ENCODE measurements at places on chromosomes 4 and X. TPM values are rescaled to one million over a fixed set of nuclear protein-coding genes. Genes with fewer than 3 reads are reported as not detected.

The IL2RG gene
- 34.3 TPM for total RNA-seq

The FHIP1A gene
- 31.5 TPM for total RNA-seq

The XK gene
- 30.8 TPM for total RNA-seq

The HEPH gene
- total RNA-seq = 249 TPM

The UGT2B17 gene
- 4.1 TPM for total RNA-seq

The CT83 gene
- not detected for total RNA-seq

The SHISA3 gene
- 5.8 TPM for total RNA-seq

The F8A2 gene
- total RNA-seq = 13.0 TPM

The USP26 gene
- total RNA-seq = not detected

GRCh38 chrX:95536111-95536510 is 1148.5 kb upstream of the DIAPH2 start:
- DNase-seq = no peak

DNA sequence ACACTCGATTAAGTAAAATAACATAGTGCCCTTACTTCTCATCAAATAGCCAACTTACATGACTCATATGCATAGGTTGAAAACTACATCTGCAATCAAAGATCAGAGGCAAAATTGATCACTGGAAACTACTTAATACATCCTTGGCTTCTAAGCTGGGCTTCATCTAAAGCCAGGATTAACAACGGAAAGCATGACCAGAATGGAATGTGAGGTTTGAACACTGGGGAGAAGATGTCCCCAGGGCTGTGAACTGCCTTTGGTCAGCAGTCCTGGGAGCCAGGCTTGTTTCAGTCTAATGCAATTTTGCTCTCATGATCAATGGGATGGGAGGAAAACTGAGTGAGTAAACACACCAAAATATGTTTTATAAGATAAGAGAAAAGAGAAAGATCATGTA is 192.5 kb upstream of the TTC29 start:
- DNase-seq = no peak

- no peak for DNase-seq
These were observed 12.0 kb downstream of the EVC2 start for GRCh38 chr4:5696341-5696740.

- no peak for DNase-seq
These were observed 227.4 kb downstream of the MAPK10 start for GRCh38 chr4:86132468-86132867.

DNA sequence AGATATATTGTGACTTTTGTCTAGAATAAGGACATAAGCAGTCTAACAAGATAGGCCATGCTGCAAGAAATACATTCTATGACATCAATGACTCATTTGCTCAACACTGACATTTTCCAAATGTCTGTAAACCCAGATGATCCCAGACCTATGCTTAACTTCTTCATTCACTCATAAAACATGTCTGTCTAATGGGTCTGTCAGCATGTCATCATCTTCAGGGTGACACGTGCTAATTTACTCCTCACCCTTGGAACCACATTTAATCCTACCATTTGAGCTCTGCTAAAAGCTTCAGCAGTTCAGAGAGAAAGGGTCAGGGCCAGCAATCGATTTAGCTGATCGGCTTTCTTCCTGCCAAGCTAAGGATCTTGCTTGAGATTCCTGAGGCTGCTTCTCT is 109.4 kb upstream of the MAP3K15 start:
- no peak for DNase-seq

DNA sequence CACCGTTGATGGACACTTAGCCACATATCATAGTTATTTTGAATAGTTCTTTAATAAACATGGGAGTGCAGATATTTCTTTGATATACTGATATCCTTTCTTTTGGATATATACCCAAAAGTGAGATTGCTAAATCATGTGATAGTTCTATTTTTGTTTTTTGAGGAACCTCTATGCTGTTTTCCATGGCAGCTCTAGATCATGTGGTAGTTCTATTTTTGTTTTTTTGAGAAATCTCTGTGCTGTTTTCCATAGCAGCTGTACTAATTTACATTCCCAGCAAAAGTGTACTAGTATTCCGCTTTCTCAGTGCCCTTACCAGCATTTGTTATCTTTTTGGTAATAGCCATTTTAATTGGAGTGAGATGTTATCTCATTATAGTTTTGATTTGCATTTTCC is 3.6 kb downstream of the SH3BGRL start:
- no peak for DNase-seq

- DNase-seq = no peak
These were observed 255.4 kb downstream of the SPANXN1 start for GRCh38 chrX:145502670-145503069.

DNA sequence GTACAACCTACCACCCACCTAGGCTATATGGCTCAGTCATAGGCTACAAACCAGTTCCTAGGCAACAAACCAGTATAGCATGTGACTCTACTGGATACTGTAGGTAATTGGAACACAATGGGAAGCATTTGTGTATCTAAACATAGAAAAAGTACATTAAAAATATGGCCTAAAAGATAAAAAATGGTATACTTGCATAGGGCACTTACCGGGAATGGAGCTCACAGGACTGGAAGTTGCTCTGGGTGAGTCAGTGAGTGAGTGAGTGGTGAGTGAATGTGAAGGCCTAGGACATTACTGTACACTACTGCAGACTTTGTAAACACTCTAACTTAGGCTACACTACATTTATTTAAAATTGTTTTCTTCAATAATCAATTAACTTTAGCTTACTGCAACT is 139.2 kb upstream of the RBPJ start:
- DNase-seq = no peak

DNA sequence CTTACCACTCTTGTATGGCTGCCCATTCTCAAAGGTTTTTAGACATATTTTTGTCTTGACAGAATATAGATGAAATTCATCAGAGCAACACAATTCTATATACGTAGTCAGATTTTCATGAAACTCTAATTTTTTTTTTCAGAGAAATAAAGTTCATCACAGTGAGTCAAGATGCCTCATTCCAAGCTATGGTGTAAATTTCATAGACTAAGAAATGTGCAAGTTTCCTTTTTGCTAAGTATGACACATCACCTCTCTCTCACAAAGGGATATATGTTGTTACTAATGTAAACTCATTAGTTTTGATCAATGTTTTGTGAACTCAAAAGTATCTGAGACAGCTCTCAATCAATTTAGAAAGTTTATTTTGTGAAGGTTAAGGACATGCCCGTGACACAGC is 60.4 kb upstream of the ATXN3L start:
- DNase-seq = no peak

DNA sequence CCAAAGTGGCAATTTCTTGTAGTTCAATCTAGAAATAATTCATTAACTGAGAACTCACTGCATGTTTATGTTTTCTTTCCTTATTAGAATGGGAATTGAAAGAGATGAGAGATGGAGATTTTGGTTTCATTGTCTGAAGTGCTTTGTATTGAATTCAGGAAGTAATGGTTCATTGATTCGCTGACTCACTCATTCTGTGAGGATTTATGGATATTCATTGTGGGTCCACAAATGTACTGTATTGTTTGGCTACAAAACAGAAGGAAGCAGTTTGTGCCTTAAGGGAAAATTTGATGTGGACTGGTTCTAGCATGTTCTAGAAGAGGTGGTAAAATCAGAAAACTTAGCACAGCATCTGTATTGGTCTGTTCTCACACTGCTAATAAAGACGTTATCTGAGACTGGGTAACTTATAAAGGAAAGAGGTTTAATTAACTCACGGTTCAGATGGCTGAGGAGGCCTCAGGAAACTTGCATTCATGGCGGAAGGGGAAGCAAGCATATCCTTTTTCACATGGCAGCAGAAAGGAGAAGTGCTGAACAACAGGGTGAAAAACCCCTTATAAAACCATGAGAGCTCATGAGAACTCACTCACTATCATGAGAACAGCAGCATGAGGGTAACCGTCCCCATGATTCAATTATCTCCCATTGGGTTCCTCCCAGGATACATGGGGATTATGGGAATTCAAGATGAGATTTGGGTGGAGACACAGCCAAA is 132.3 kb upstream of the VCX3A start:
- DNase-seq = no peak

GRCh38 chr4:156958276-156959074 is 13.1 kb downstream of the PDGFC start:
- DNase-seq = no peak

- no peak for DNase-seq
These were observed 3.3 kb downstream of the ADGRL3 start for GRCh38 chr4:61203436-61203790.

- DNase-seq = peak; percentile 23
These were observed 7.0 kb downstream of the APLN start for GRCh38 chrX:129647418-129648410.

GRCh38 chr4:141335166-141335565 is 114.5 kb downstream of the ZNF330 start:
- no peak for DNase-seq

- no peak for DNase-seq
These were observed 295.9 kb downstream of the KCNIP4 start for GRCh38 chr4:21652508-21653231.

- no peak for DNase-seq
These were observed 164.2 kb upstream of the SLIT2 start for GRCh38 chr4:20087522-20087911.

- DNase-seq = no peak
These were observed 518 bp downstream of the TACR3 start for GRCh38 chr4:103719105-103719829.

- DNase-seq = no peak
These were observed 99.0 kb downstream of the ARSJ start for GRCh38 chr4:113880240-113881028.

DNA sequence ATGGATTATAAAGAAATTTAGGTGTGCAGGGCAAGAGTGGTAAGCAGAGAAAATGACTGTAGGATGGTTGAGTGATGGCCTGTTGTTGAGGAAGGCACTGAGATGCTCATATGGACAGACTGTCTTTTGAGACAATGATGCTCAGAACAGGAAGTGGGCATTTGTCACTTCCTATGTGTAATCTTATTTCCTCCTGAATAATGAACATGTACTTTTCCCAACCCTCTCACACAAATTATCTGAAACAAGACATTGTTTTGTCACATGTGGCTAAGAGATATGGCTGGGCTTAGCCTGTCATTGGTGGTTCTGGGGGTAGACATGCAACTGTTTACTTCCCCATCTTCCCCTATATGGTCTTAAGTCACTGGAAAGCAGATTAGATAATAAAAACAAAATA is 240.5 kb downstream of the CFAP47 start:
- no peak for DNase-seq

DNA sequence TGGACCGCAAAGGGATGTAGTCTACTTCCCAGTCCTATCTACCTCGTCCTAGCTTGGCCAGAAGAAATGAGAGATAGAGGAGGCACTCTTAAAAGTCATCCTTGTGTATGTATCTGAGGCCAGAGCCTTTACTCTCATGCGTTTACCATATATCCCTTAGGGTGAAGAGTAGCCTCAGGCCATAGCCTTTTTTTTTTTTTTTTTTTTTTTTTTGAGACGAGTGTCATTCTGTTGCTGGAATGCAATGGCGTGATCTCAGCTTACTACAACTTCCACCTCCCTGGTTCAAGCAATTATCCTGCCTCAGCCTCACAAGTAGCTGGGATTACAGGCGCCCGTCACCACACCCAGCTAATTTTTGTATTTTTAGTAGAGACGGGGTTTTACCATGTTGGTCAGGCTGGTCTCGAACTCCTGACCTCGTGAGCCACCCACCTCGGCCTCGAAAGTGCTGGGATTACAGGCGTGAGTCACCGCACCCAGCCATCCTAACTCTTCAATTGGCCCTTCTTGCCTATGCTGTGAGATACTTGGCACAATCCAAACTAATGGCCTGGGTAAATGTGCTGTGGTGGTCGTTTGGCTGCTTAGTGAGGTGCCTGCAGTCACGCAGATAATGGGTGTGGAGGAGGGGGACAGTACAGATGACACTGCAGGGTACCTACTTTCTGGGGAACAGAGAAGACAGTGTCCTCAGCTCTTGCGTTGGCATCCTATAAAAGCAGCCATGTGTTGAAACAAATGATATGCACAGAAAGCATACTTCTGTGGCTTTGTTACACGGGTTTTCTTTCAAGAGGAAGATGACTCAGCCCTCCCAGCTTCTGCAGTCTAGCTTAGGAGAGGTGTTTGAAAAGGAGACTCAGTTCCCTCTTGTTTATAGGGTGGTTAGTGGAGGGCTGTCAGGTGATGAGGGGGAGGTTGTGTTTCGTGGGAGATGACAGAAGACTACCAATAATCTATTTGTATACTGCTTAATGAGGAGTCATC is 10.4 kb upstream of the DGAT2L6 start:
- no peak for DNase-seq

GRCh38 chr4:149702414-149703293 is 113.0 kb downstream of the IQCM start:
- no peak for DNase-seq

GRCh38 chr4:73281982-73282381 is 23.4 kb upstream of the ANKRD17 start:
- no peak for DNase-seq

DNA sequence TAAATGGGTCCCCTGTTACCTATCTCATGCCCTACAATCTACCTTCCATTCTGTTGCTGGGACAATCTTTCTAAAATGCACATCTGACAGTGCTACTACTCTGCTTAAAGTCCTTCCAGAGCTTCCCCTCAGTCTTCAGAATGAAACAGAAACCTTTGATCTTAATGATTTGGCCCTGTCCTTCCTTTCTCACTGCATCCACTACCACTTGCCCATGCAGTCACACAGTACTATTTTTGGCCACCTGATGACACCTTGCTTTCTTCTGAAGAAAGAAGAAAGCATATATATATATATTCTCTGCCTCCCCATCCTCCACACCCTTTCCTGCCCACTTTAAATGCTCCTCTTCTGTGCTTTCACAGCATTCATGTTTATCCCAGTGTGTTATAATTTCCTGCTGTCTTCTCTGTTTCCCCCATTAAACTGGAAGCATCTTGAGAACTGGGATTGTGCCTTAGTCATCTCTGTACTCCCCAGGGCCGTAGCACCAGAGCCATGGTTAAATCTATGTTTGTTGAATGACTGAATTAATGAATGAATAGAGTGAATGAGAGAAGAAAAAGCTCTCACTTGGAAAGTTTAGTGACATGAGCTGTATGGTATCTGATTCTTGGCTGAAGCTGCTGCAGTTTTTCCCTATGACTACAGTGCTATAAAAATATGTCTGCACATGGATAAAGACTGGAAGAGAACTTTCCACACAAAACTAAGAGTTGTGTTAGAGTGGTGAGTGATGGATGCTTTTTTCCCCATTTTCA is 56.2 kb downstream of the RTL9 start:
- DNase-seq = no peak

- DNase-seq = peak; percentile 50
These were observed 944 bp downstream of the SNX25 start for GRCh38 chr4:185210102-185210981.

- no peak for DNase-seq
These were observed 585.7 kb upstream of the PABPC4L start for GRCh38 chr4:134787315-134787714.
